SK-N-DZ (cell line): ENCODE measurements at places on chromosomes 3 and 15.

DNA sequence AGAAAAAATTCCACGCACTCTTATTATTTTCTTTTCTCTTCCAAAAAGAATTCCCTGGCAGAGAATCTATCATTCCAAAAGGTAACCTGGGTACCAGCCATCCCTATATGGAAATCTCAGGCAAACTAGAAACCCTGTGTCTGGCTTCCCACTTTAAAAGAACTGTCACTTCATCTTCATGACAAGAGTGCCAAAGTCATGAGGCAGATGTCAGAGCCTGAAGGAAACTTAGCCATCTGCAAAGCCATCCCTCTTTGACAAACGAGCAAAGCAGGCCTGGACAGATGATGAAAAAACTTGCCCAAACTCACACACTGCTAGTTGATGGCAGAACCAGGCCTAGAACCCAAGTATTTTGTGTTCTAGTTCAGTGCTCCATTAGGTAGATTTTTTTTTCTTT is 15.9 kb downstream of the SSR3 start:
- DNase-seq = no peak

GRCh38 chr3:37441689-37442088 is 267.3 kb upstream of the LRRFIP2 start:
- no peak for DNase-seq

- no peak for DNase-seq
Observed at GRCh38 chr3:194559530-194559929, 72.7 kb upstream of the ATP13A3 start.

DNA sequence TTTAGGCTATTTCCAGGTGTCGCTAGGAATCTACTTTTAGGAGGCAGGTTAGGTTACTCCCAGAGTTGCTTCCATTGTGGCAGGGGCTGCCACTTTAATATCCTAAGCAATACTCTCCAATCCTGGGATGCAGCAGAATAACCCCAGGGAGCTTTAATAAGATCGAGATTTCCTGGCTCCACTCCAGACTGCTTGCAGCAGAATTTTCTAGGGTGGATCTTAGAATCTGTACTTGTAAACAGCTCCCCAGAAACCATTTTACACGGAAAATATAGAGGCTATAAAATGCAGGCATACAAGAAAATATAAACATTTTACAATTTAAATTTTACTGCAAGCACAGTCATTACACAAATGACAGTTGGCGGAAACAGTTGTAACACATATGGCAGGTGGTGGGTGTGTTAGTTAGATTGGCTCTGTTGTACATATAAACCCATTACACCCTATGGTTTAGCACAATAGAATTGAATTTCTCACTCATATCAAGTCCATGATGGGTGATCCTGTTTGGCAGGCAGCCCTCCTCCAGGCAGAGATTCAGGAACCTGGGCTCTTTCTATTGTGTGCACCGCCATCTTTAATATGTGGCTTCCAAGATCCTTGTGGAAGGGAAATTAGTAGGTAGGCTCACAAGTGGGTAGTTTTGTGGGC is 35.0 kb upstream of the TNFAIP8L3 start:
- DNase-seq = no peak

DNA sequence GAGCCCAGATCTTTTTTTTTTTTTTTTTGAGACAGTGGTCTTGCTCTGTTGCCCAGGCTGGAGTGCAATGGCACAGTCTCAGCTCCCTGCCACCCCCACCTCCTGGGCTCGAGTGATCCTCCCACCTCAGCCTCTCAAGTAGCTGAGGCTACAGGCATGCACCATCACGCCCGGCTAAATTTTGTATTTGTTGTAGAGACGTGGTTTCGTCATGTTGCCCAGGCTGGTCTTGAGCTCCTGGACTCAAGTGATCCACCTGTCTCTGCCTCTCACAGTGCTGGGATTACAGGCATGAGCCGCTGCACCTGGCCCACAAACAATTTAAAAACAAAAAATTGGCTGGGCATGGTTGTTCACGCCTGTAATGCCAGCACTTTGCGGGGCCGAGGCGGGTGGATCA is 22.6 kb upstream of the SLC6A6 start:
- DNase-seq = no peak

GRCh38 chr3:195709676-195710085 is 11.1 kb upstream of the MUC20 start:
- DNase-seq = no peak

DNA sequence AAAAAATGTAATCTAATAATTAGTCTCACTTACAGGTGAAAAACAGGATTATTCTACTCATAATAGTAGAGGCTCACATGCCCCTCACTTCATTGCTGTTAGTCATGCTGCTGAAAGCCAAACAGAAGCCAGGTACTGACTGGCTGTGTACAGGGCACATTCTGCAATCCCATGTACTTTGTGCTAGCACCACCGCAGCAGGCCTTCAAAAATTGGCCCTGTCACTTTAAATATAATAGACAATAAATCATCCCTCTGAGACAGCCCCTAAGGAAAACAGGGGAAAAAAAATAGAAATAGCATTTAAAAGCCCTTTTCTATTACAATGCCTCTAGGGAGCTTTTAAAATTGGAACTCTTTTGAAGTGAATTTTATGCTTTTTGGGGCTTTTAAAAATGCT is 723.8 kb downstream of the TUSC7 start:
- peak; percentile 63 for DNase-seq

DNA sequence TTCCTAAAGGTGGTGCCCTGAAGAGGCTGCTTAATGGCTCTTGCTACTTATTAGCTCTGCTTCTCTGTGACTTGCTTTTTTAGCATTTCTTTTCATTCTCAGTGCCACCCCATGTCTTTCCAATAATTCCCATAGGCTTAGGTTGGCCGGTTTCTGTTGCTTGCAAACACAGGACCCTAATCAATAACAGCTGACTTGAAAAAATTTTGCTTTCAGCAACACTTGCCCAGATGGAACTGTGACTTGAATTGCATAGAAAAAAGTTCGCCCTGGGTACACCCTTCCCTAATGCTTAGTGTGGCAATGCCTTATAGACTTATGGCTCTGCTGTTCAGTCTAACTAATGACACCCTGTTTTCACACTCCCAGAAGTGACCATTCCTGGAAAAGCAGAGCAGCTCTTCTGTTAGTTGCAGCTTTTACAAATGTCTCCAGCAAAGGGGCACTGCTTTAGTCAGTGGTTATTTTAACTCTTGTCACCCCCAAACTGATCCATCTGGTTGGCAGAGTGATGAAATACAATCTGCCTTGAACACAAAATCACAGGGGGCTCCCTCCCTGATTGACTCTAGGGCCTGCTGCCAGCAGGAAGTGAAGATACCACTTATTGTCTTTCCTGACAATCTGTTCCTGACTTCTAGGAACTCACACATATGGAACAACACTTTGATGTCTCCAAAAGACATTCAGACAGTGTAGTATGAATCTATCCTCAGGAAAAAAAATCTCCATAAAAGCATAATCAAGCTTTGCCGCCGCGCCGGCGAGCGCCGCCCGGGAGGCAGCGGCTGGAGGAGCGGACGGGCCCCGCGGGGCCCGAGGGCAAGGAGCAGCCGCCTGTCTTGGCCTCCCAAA is 9.7 kb upstream of the SLMAP start:
- no peak for DNase-seq

DNA sequence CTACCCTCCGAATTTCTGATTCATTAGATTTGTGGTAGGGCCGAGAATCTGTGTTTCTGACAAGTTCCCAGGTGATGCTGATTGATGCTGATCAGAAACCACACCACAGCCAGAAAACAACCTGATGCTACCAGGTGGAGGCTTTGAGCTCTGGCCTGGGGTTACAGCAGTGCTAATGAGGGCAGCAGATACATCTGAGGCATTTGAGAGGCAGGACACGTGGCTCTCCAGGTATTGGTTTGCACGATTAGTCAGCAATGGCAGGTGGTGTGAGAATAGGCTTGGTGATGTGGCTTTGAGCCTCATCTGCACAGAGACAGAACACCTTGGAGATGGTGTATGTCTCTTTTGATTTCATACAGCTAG is 78.8 kb upstream of the THBS1 start:
- no peak for DNase-seq

GRCh38 chr3:144381607-144382006 is 410.0 kb downstream of the DIPK2A start:
- no peak for DNase-seq

- DNase-seq = peak; percentile 59
Observed at GRCh38 chr3:132399054-132399929, 18.0 kb upstream of the DNAJC13 start.

- no peak for DNase-seq
Observed at GRCh38 chr3:42847731-42848130, 27.9 kb downstream of the CYP8B1 start.

DNA sequence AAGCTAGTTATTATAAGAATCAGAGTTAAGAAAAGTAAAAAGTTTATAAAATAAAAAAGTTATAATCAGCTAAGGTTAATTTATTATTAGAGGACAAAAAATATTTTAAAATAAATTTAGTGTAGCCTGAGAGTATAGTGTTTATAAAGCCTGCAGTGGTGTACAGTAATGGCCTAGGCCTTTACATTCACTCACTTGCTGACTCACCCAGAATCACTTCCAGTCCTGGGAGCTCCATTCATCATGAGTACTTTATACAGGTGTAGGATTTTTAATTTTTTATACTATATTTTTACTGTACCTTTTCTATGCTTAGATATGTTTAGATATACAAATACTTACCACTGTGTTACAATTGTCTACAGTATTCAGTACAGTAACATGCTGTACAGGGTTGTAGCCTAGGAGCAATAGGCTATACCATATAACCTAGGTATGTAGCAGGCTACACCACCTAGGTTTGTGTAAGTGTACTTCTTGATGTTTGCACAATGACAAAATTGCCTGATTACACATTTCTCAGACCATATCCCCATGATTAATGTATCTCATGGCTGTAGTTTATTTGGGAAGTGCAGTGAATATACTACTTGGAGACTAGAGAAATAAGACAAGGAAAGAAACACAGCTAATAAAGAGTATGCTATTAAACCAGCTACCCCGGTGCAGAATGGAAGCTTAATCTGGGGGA is 101.9 kb upstream of the GALNT15 start:
- no peak for DNase-seq

- no peak for DNase-seq
Observed at GRCh38 chr3:189582179-189582578, 49.0 kb upstream of the TP63 start.

GRCh38 chr3:10725846-10726245 is 90.2 kb upstream of the SLC6A11 start:
- no peak for DNase-seq

GRCh38 chr3:18417904-18418572 is 7.1 kb downstream of the SATB1 start:
- no peak for DNase-seq

DNA sequence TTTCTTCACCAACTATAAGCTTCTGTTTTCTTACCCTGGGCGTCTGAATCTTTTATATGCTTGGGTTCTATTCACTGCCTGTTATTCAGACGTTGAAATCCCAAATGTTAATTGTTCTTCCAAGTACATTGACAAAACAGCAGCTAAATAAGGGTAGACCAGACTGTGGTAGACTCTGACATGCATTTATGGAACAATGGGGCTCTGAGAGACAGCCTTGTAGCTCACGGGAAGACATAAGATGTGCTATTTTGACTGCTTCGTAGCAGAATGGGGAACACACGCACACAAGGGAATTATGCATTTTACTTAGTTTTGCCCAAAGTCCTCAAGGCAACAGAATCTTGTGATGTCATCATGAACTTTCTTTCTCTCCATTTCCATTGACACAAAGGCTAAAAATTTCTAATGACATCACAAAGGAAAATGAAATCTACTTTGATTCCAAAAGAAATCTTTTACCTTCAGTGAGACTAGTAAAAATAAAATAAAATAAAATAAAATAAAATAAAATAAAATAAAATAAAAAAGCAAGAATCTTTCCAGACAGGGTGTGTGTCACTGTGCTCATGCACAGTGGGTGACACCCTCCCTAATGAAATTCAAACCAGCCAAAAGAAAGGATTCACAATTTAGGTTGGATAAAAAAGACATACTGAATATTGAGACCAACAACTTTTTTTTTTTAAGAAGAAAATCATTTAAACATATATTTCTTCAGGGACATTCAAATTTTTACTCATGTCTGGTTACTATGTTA is 346.6 kb downstream of the ZBTB20 start:
- DNase-seq = no peak

DNA sequence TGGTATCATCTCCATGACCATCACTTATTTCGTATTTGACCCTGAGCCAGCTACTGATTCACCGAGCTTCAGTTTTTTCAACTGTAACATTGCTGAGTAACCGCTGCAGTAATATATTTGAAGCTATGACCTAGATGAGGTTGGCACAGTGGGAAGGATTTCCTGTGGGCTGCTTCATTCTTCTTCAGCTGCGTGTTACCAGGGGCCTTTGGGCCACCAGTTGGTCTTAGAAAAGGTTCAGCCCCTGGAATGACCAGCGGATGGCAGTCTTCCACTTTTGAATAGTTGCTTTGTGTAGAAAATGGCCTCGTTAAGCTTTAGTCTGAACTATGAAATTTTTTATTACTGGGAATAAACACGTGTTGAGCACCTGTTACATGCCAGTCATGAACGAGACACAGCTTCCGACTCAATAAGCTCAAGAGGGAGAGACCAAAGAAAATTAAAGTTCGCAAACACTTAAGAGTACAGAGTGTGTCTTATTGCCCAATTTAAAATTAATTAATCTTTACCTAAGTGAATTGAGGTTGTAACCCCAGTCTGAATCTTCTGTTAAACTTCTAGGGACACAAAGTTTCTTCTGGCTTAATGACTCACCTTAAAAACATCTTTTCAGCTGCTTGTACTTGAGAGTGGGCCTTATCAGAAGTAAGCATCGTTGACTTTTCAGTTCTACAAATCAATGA is 57.6 kb upstream of the NR2E3 start:
- DNase-seq = no peak

- no peak for DNase-seq
Observed at GRCh38 chr3:47852604-47853602, 50.0 kb downstream of the DHX30 start.
